Left kidney (tissue), 8 donors: ENCODE measurements at places on chromosomes 6 and 20.
A peak's percentile ranks its signal among the peaks of the same experiment; 100 is the strongest.

GRCh38 chr6:27894839-27895762, 17.1 kb downstream of the OR2B2 start:
- DNase-seq: peak; percentile 90

DNA sequence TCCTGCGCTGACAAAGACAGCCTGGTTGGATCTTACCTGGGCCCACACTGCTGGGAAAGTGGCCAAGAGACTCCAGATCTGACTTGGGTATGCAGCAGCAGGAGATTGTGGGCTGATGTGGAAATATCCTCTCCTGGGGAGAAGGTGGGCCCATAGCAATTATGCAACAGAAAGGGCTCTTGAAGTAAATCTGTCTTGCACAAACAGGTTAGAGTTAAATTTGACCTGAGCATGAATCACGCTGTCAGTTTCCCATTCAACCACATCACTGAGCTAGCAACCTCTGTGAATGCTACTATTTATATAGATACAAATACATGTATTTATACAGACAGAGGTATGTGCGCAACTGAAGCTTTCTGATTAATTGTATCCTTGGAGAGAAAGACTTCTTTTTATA, 28.3 kb upstream of the PDYN start:
- DNase-seq: no peak

- peak; percentile 13 for DNase-seq
Measured at GRCh38 chr6:70398783-70399728, 14.3 kb upstream of the FAM135A start.

- DNase-seq: peak; percentile 46
Measured at GRCh38 chr6:52284131-52284459, 447 bp downstream of the MCM3 start.

GRCh38 chr6:16619777-16620176, 141.5 kb downstream of the ATXN1 start:
- no peak for DNase-seq

- no peak for DNase-seq
Measured at GRCh38 chr6:108874470-108875160, 26.4 kb downstream of the ARMC2 start.
